ENCODE measurements at places on chromosomes 5 and 9.

DNA sequence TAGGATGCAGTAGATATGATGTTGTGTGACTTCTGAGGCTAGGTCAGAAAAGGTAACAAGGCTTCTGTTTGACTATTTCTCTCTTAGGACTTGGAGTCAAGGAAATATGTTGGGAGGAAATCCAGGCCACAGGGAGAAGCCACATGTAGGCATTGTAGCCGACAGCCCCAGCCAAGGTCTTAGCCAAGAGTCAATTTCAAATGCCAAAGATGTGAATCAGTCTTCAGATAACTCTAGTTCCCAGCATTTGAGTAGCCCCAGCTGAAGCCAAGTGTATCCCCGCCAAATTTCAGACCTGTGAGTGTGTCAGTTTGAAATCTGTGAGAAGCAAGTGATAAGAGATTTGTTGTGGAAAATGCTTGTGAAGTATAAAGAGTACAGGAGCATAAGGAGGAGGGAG, 38.1 kb upstream of the ISL1 start:
- no peak for DNase-seq

- DNase-seq: peak; percentile 34
Observed at GRCh38 chr5:140402258-140403074, 833 bp downstream of the ANKHD1 start.

DNA sequence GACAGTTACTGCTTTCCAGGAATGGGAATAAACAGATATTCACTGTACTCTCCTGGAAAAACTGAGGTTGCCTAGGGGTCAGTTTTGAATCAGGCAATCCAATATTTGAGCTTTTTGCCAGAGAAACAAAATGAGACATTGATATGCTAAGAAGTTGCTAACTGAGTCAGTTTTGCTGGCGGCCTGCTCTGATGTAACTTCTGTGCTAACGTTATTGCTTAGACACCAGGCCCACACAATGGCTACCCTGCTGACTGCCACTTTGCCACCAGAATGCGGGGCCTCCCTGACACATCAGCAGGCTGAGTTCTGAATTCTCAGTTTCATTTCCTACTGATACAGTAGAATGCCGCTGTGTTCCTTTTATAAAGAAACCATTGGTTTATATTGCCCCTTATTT, 18.2 kb upstream of the ZNF618 start:
- DNase-seq: no peak

GRCh38 chr5:513216-514100, 10.8 kb downstream of the SLC9A3 start:
- no peak for DNase-seq

DNA sequence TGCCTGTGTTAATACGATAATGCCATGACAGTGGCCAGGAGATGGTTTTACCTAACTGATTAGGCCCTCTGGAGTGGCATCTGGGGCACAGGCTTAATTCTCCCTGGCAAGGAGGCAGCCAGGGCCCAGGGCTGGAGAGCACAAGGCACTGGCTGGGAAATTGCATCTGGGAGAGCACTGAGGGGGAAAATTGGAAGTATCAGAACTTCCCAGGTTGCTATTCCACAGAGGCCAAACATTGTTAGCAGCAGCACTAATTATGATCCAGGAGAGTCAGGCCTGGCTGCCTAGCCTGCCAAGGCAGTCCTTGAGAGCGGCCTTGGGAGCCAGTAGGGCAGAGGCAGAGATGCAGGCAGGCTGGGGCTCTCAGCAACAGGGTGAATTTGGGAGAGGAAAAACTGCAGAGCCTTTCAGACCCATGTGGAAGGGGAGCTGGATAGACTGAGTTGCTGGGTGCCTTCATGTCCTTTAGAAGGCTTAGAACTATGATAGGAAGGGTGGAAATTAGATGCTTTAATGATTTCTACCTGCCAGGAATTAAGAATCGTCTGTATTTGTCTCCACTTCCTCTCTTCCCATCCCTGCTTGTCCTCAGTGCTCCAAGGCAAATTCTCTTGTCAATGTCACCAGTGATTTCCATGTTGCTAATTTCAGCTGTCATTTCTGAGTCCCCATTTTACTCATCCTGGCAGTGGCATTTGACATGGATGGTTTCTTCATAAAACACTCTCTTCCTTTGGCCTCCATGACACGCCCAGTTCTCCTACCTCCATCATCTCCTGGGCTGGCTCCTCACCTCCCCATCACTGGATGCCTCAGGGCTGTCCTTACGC, 56.1 kb upstream of the HSPA9 start:
- no peak for DNase-seq

- DNase-seq: no peak
Observed at GRCh38 chr5:71873191-71873591, 154.1 kb downstream of the CARTPT start.

- DNase-seq: no peak
Observed at GRCh38 chr5:169602535-169602934, 19.0 kb downstream of the SPDL1 start.

Data from AG08396 (cell line).